ENCODE measurements at places on chromosomes 5 and 9.

GRCh38 chr9:108860764-108861163 lies 1.3 kb upstream of the ACTL7A start:
- no peak for DNase-seq

GRCh38 chr5:50420343-50420935 lies 20.6 kb downstream of the EMB start:
- DNase-seq: no peak

GRCh38 chr9:3804103-3804502 lies 278.3 kb upstream of the RFX3 start:
- DNase-seq: no peak

DNA sequence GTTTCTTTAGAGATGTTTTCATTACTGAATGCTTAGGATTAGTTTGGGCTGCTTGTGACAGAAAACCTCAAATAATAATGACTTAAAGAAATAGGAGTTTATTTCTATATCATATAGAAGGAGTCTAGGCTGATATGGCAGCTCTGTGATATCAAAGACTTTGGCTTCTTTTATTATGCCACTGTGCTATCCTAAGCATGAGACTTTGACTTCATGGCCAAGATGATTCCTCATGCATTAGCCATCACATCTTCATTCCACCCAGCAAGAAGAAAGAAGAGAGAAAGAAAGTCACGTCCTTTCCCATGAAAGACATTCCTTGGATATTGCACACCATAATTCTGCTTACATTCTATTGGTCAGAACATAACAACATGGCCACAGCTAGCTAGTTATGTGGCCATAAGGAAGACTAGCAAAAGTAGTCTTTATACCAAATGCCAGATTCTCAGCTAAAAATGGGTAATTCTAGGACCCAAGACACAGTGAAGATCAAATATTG lies 76.2 kb downstream of the DAPK1 start:
- no peak for DNase-seq

- DNase-seq: no peak
Observed at GRCh38 chr9:87428659-87429058, 69.0 kb upstream of the DAPK1 start.

DNA sequence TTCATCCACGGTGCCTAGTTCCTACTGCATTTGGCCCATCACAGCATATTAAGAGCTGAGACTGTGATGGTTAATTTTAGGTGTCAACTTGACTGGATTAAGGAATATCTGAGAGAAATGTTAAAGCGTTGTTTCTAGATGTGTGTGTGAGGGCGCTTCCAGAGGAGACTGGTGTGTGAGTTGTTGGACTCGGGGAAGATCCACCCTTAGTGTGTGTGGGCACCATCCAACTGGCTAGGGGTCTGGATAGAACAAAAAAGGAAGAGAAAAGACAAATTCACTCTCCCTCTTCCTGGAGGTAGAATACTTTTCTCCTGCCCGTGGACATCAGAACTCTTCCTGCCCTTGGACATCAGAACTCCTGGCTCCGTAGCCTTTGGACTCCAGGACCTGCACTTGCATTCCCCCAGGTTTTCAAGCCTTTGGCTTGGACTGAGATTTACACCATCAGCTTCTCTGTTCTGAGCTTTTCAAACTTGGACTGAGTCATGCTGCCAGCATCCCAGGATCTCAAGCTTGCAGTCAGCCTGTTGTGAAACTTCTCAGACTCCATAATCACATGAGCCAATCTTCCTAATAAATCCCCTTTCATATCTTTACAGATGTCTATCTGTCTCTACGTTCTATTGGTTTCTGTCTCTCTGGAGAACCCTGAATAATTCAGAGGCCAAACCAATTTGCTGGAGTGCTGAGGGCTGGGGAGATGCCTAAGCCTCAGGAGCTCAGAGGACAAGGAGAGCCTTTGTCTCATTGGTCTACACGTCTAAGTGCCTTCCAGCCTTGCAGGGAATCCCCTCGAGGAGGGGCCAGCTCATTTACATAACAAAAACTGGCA lies 164.5 kb downstream of the DCP2 start:
- DNase-seq: no peak

DNA sequence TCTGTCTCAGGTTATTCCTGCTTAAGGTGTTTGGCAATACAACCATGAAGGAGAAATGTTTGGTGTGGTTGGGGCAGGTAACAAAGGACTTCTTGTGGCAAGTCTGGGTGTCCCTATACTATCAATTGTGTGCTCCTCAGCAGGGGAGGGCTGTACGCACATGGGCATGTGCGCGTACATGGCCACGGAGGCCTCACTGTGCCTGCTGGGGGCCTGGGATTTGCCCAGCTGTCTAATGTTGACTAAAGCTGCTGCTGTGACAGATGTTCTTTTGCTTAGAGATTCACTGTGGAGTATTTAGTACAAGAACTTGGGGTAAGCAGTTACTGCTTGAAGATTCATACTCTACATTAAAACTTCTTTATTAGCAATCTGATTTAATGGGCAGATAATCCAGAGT lies 97.5 kb downstream of the HSPA4 start:
- no peak for DNase-seq

- no peak for DNase-seq
Observed at GRCh38 chr5:96112703-96113102, 151.1 kb upstream of the ELL2 start.
